ENCODE measurements at places on chromosomes 4 and X. TPM values are rescaled to one million over a fixed set of nuclear protein-coding genes. Genes with fewer than 3 reads are reported as not detected.

Gene ELF2
- 66.2 TPM for total RNA-seq

Gene ARHGAP6
- total RNA-seq, result 4.8 TPM

Gene CACNA1F
- total RNA-seq, result 0.10 TPM

Gene GPM6B
- 17.5 TPM for total RNA-seq

Gene NUDT10
- total RNA-seq, result 2.3 TPM

Gene MCF2
- total RNA-seq, result 0.20 TPM

Gene NDP
- total RNA-seq, result 3.6 TPM

Gene KLKB1
- 0.20 TPM for total RNA-seq

Gene NR3C2
- total RNA-seq, result 5.2 TPM

Gene GPRASP3
- total RNA-seq, result 8.4 TPM

Gene PGAM4
- total RNA-seq, result not detected

Gene PTPN13
- 78.6 TPM for total RNA-seq

Gene NDNF
- total RNA-seq, result 21.7 TPM

Gene HPSE
- total RNA-seq, result 3.9 TPM

Gene STAP1
- total RNA-seq, result 0.30 TPM

Gene TRO
- total RNA-seq, result 45.1 TPM

Gene CABS1
- total RNA-seq, result not detected

Gene MAGEA4
- total RNA-seq, result not detected

Gene AFM
- not detected for total RNA-seq

Gene MID1IP1
- total RNA-seq, result 20.5 TPM

Gene RPS6KA6
- total RNA-seq, result 6.5 TPM

Gene DHRSX
- 16.1 TPM for total RNA-seq

Gene PLP1
- total RNA-seq, result 57.5 TPM

Gene SLC4A4
- 4.4 TPM for total RNA-seq

Gene CT45A3
- total RNA-seq, result not detected

Gene ATP6AP1
- total RNA-seq, result 30.3 TPM

Gene NOX1
- total RNA-seq, result not detected

Gene CNKSR2
- 8.2 TPM for total RNA-seq
